ENCODE measurements at places on chromosomes 11 and 22.

GRCh38 chr11:122642971-122643370 is 12.6 kb upstream of the UBASH3B start:
- DNase-seq: peak; percentile 62

DNA sequence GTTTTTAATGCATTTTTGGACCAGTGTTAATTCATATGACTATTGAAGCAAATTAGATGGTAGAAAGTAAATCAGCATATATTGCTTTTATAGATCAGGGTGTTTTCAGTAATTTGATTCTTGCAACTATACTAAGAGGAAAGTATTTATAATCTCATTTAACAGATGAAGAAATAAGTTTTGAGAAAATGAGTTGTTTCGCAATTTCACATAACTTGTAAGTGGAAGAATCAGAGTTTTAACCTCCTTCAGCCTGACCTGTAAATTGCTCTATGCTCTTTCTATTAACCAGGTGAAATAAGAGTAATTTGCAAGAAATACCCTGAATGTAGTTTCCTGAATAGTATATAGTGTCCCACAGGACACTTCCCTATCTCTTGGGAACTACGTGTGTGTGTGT is 1106.8 kb upstream of the RAG2 start:
- DNase-seq: no peak

- peak; percentile 26 for DNase-seq
Measured at GRCh38 chr11:95088946-95089619, 563 bp upstream of the ENDOD1 start.

GRCh38 chr11:91730057-91730456 is 494.6 kb upstream of the FAT3 start:
- no peak for DNase-seq

DNA sequence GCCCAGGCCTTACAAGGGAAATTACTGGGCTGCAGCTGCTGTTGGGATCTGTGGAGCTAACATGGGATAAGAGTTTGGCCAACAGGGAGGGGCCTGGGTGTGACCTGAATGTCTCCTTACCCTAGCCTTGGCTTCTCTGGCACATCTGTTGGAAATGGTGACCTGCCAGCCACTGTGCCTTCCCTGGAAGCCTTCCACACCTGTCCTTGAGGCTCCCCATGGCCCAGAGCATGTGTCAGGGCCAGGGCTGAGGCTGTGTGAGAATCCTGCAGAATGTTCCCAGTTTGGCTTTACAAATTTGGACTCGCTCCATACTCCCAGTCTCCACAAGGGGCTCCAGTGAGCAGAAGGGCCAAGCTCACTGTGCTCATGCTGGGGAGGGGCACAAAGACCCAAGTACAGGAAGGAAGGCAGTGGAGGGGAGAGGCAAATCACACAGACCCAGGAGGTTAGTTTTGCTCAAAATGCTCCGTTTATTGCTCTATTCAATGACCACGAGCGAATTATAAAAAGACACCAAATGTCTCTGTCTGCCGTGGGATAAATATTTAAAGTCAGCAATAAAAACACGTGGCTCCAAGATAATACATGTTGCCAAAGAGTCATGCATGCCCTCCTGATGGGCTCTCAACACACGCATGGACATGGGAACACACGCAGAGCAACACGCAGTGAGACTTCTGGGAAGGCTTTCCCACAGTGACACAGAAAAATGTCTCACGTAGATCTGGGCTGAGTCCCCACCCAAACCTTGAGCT is 1.7 kb upstream of the IGSF22 start:
- DNase-seq: peak; percentile 35

GRCh38 chr11:12158909-12159308 is 48.5 kb downstream of the MICAL2 start:
- DNase-seq: no peak

DNA sequence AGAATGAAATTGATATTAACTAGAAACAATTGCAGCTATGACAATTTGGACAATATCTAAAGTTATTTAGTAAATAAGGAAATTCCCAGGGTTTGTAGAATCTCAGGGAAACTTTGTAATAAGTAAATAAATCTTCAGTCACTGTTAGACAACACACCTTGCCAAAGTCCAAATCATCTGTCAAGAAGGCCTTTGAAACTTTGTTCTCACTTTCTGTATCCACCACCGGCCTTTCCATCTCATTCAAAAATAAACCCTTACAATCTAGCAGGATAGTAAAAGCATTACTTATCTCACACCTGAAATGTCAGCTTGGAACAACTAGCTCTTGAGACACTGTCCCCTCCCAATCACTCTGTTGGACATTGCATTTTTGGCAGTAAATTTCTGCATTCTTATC is 7.9 kb downstream of the NNMT start:
- no peak for DNase-seq

GRCh38 chr22:47396515-47396914 is 634.1 kb downstream of the TBC1D22A start:
- DNase-seq: no peak

- DNase-seq: no peak
Measured at GRCh38 chr11:67289226-67289650, at the start of gene ANKRD13D. Gene ANKRD13D, plus strand, starts transcription at chr11:67289303. Its CDS starts 158 bp downstream, at chr11:67289461.

GRCh38 chr22:27127911-27128310 is 470.5 kb downstream of the MIAT start:
- DNase-seq: no peak

DNA sequence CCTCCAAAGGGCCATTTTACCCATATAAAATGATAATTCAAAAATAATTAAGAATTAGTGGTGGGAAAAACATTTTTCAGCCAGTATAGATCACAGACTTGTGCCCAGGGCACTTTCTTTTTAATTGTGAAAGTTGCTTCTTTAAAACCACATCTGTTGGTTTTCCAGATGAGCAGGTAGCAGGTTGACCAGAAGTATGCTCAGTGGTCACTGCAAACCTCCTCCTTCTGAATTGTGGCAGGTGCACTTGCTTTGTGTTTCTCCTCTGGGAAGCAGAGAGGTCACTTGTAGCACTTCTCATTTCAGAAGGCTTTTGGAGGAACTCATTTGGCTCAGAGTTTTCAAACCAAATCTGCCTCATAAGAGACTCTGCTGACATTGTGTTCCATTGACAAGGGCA is 24.6 kb upstream of the CWF19L2 start:
- DNase-seq: no peak

- no peak for DNase-seq
Measured at GRCh38 chr22:35656284-35656752, 8.1 kb downstream of the APOL6 start.

DNA sequence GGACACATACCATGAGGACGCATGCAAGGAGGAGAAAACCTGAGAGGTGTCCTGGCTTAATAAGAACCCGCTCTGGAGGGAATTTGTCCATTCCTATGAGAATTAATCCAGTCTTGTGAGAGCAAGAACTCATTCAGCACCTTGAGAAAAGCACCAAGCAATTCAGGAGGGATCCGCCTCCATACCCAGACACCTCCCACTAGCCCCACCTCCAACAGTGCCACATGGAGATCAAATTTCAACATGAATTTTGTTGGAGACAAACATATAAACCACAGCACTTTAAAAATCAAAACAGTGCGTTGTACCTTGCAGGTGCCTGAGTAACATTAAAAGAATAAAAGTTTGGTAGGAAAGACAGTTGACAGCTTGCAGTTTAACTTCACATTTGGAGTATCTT is 11.4 kb downstream of the UBE4A start:
- no peak for DNase-seq

DNA sequence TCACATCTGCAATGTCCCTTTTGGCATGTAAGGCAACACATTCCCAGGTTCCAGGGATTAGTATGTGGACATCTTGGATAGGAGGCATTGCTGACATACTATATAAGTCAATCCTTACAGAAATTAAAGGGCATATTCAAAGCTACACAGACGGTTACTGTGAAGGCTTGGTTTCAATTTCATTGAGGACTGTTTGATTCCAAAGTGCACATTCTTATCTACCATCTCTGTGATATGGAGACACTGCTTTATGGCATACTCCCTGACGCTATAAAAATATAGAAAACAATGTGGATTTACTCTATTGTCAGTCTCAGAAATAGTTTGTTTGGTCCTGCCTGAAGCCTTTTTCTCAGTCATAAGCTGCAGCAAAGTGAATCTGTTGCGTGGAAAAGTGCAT is 1486.7 kb downstream of the FAM181B start:
- no peak for DNase-seq

GRCh38 chr11:73980001-73980961 is 2.4 kb downstream of the UCP2 start:
- peak; percentile 69 for DNase-seq

- DNase-seq: no peak
Measured at GRCh38 chr11:123265951-123266350, 70.9 kb upstream of the CLMP start.

- no peak for DNase-seq
Measured at GRCh38 chr11:92306966-92307510, 82.4 kb downstream of the FAT3 start.

GRCh38 chr11:103940551-103940950 is 95.9 kb upstream of the DDI1 start:
- peak; percentile 50 for DNase-seq

DNA sequence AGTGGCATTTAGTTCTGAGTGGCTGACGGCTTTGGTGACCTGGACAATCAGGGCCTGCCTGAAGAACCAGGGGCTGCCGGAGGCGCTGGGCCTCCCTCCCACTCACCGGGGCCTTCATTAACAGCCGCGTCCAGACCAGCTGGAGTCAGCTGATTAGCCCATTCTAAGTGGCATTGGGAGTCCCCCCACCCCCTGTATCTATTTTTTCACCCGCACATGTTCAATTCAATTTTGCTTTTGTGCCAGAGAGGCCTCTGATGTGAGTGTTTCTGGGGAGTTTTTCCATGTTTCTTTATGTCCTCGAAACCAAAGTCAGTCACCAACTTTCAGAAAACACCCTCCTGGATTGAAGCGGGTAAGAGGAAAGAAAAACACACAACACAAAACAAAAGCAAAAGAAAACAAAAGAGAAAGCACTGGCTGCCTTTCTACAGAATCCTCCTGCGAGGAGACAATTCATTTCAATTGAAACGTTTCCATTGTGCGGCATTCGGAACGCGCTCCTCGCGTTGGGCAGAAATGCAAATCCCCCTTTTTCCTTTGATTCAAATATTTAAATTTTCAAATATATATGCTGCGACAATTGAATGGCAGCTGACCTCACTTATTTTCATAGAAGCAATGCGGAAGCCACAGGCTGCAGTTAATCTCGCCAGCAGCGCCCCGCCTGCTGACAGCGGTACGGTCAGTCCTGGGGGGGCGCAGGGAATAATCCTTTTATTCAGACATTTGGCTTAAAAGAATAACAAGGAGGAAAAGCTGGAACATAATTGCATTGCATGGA is 17.7 kb downstream of the CDKN1C start:
- no peak for DNase-seq

DNA sequence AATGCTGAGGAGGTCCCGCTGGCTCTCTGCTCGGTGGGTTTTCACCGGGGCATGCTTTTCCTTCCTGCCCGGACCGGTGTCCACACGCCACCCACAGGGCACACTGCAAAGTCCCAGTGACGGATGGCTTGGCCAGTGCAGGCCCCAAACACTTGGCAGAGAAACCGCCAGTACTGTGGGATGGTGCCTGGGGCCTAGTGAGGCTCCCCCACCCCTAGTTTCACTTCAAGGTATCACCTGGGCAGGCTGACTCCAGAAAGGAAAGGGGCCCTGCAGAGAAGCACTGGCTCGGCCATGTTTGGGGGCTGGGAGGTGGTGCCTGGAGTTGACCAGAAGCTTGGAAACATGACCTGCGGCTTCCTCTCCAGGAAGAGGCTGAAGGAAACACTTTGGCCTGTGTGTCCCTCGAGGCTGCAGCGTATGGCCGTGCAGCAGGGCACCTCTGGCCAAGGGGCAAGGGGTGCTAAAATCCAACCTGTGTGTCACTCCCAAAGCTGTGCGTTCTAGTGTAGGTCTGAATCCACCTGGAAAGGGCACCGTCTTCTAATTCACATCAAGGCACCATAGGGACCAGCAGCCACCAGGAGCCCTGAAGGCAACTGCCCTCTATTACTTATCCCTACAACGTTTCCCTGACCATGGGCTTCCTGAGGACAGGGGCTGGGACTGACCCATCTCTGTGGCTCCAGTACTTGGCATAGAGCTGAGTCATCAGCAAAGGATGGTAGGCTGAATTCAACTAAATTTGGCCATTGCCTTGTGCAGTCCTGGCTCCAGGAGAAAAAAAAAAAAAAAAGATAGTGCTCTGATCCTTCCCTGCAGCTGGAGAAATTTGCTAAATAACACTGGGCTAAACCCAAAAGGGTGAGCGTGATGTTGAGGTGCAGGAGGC is 22.6 kb downstream of the TPBGL start:
- no peak for DNase-seq

- no peak for DNase-seq
Measured at GRCh38 chr11:9923280-9923679, 259.4 kb downstream of the SWAP70 start.

DNA sequence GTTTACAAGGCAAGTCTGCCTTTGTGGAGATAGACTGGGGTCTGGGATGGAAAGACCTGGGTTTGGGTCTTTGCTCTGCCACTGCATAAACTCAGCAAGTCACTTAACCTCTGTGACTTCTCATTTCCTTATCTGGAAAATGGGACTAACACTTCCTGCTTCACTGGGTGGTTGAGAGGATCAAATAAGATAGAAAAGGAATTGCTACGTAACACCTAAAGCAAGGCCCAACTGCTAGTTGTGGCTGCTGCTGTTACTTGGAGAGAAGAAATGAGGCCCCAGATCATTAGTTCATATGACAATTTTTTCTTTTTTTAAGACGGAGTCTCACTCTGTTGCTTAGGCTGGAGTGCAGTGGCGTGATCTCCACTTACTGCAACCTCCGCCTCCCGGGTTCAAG is 5.9 kb downstream of the PTPRJ start:
- DNase-seq: peak; percentile 27

DNA sequence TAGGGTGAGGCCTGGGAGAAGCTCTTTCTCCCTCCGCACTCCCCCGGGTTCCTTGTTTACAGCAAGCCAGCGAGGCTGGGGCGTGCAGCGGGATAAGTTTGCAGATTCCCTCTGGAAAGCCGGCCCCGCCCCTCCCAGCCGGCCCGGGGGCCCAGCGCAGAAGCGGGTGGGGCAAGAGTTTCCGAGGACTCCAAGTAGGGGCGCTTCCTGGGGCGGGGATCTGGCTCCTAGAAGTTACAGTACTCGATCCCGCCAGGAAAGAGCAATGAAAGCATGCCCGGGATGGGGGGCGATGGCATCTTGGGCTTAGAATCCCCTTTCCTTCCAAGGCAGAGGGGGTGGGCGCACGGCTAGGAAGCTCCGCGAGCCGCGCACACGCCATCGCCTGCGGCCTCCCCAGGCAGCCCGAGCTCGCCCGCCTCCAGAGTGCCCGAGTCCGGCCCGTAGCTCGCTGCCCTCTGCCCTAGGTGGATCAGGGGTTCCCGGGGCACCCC is 385 bp downstream of the TST start:
- peak; percentile 44 for DNase-seq

DNA sequence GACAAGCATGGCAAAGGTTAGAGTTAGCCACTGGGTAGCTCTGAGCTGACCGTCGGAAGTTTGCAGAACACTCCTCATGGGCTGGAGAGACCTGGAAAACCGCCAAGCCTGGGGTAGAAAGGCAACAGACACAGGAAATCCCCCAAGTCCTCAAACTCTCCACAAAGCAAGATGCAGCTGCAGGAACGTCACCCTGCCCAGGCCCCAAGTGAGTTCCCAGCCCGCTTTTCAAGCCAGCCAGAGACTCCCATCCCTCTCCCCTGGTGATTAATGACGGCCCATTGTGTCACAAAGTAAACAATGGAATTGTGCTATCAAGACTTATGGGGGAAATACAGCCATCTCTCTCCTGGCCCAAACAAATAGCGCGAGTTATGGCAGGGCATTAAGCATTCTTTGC is 633.0 kb downstream of the TBC1D22A start:
- DNase-seq: no peak
